ENCODE measurements at places on chromosomes 2 and 18.
A peak's percentile ranks its signal among the peaks of the same experiment; 100 is the strongest.

- no peak for DNase-seq
Observed at GRCh38 chr2:149877074-149877473, 289.5 kb upstream of the MMADHC start.

DNA sequence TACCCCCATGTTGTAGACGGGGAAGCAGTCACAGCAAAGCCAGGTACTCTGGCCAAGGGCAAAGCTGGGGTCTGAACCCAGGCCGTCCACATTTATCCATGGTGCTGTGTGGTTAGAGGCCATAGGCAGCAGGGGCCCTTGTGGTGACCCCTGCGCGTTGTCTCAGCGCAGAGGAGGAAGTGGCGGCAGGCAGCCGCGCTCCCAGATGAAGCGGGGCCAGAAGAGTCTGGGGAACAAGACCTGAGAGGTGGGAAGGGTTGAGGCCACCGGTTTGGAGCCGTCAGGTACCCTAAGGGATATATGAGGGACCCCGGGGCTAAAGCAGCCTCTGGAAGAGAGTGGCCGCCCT lies 770 bp downstream of the ZNF396 start:
- peak; percentile 54 for DNase-seq

GRCh38 chr2:127049927-127050802 lies 56.8 kb downstream of the BIN1 start:
- DNase-seq, result peak; percentile 67

DNA sequence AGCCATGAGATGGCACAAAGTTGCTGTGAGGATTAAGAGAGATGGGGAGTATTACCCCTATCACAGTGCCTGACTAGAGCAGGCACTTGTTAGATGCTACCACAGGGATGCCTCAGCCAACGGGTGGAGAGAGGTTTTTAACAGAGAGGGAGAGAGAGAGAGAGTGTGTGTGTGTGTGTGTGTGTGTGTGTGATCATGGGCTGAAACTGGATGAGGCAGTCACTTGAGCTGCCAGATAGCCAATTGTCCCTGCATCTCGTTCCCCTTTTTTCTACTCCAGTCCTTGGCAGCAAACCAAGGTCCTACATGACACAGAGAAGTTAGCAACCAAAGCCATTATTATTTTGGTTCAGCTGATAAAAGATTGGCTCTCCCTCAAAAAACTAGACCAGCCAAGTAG lies 3.0 kb downstream of the CD8A start:
- DNase-seq, result peak; percentile 53

DNA sequence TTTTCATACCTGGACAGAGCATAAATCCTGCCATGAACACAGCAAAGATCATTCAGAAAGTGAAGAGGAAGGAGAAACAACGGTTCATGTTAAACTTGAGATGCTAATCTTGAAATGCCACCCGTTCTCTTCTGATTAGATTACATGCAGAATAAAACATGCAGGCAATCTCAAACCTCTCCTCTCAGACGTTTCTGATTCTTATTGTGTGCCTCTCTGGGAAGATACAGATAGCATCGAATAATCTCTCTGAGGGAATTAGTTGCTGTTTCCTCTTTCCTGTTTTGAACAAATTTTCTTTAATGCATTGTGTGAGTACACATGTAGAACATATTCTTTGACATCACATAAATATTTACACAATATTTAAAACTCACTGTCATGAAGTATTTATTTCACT lies 313.4 kb downstream of the PRKCE start:
- peak; percentile 37 for DNase-seq

DNA sequence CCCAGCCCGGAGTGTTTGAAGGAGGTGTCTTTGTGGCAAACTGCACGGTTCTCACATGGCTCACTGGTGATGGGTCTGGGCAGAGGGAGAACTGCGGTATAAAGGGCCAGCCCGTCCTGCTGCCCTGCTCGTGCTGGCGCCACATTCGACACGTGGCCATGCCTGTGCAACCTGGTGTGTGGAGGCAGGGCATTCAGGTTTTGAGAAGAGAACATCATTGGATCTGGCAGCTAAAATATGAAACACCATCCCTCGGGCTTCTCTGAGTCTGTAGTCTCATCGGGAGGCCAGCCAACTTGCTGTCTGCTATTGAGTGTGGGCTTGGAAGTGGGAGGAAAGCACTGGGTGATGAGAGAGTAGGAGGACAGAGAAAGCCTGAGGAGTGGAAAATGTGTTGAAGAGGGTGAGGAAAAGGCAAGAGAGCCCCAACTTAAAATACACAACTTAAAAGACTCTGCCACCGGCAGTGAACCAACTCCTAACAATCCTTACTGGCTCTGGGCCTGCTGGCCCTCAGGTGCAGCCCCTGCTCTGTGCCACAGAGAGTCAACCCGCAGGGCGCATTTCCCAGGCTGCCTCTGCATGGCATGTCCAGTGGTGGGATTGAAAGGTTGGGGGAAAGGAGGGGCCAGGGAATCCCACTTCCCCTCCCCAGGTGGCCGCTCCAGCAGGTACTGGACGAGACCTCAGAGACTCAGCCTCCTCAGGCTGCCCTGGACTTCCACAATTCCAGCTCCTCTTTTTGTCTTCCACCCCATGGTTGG lies 112.7 kb upstream of the DLX2 start:
- DNase-seq, result no peak

GRCh38 chr2:234464291-234464645 lies 32.6 kb downstream of the ARL4C start:
- no peak for DNase-seq
